HFFc6 (cell line): ENCODE measurements at places on chromosomes 12 and 14.
A peak's percentile ranks its signal among the peaks of the same experiment; 100 is the strongest.

DNA sequence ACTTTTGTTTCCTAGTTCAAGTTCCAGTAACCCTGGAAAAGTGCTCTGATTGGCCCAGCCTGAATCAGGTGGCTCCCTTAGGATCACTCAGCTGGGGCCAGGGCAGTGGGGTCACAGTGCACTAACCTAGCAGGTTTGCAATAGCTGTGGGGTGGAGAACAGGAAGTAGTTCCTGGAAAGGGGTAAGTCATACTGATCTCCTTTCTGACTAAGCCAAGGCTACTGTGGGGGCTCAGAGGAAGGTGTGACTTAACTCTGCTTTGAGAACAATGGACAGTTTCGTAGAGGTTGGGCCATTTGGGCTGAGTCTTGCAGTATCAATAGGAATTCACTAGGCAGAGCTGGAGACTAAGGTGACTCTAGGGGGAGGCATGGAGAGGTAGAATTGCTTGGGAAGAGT, 89.4 kb downstream of the KIF26A start:
- no peak overlapping the region for H3K4me3 ChIP-seq
- H3K36me3 ChIP-seq: no peaks in the 10 kb centered on the region
- no peaks in the 10 kb centered on the region for H3K4me1 ChIP-seq
- DNase-seq: no peak
- H3K27me3 ChIP-seq: peaks cover 3% of the 10 kb centered on the region; the same call in 1 of the 2 replicates

DNA sequence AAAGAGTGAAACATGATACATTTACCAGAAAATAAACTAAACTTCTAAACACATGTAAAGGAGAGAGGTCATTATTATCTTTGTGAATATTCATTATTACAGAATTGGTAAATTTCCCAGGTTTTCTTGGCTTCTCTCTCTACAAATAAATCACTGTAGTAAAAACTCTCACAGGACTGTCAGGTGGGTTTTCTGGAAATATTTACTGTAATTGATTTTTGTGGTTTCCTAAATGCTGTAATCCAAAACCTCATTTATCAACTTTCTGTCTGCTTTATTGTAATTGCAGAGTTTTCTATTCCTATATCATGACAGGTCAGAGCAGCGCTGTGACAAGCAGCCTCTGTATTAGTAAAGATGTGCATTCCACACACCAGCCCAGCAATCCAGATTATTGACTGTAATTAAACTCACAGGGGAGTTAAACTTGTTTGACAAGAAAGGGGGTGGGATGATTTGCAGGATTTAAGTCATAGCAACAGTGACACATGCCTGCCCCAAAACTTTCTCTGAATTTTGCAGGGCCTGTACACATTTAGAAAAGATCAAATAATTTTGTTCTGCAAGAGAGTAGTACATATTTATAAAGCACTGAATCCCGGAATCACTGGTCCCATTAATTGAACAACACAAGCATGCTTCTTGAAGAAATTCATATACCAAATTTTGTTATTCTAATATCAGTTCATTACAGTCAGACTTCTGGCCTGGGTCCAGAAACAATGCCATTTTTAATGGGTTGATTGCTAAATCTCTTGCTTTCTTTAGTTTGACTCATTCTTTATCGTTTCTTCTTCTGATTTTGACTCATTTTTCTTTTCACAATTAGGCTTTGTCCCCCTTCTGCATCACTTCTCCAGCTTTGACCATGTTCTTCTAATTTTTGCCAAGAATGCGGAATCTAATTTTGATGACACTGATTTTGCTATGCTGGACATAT, 42.2 kb downstream of the PTPRO start:
- no peak overlapping the region for H3K27ac ChIP-seq
- no peaks in the 10 kb centered on the region for H3K36me3 ChIP-seq
- H3K4me1 ChIP-seq: no peaks in the 10 kb centered on the region
- no peak for DNase-seq

DNA sequence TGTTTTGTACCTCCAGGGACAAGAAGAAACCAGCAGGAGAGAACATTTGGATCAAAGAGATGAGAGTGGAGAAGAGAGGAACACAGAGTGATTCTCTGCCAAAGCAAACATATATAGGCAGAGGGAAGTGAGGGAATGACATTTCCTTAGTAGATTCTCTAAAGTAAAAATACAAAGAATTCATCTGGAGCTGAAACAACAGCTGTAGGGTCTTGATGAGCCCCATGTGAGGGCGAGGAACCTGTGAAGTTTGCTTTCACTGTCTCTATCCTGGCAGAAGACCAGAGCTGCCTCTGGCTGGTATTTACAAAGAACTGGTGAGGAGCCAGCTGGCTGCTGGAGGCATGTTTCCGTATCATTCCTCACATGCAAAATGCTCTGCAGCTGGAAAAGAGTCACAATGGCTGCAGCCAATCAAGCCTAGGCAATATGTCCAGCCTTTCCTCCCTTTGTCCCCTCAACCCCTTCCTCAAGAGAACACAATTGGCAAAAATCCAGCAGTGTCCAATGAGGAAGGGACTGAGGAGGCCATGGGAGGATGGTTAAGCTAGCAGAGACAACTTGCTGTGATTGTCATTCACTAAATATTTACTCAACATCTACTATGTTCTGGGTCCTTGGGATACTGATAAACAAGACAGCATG, 122.5 kb downstream of the PHLDA1 start:
- no peak overlapping the region for H3K27ac ChIP-seq
- no peaks in the 10 kb centered on the region for H3K36me3 ChIP-seq
- no peak overlapping the region for H3K4me3 ChIP-seq
- peaks cover 14% of the 10 kb centered on the region for H3K4me1 ChIP-seq
- DNase-seq: peak; percentile 30
- peaks cover 2% of the 10 kb centered on the region; the same call in 1 of the 2 replicates for H3K27me3 ChIP-seq

DNA sequence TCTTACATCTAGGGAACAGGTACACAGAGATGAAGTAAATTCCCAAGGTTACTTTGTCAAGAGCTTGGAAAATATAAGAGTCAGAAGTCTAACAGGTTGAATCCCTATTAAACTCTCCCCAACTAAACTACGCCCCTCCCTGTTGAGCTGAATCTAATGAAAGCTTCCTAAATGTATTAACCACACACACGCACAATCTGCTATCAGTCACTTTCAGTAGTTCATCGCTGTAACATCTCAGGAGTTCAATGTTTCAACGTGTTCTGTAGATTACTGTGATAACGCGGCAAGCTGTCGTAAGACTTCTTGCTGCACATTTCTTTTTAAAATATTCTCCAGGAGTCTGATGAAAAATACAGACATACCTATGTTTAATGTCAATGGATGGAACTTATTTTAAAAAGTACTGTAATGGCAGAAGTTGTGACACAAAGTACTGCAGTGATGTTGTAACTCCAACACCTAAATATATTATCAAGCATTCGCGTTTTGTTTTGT, 612 bp upstream of the SLC25A3 start:
- peaks cover 21% of the 10 kb centered on the region for H3K36me3 ChIP-seq
- peaks cover 26% of the 10 kb centered on the region for H3K4me1 ChIP-seq
- peak overlapping the region; percentile 98 for H3K27ac ChIP-seq
- H3K4me3 ChIP-seq: peak overlapping the region; percentile 94
- DNase-seq: no peak
- H3K27me3 ChIP-seq: peaks cover 7% of the 10 kb centered on the region

- no peaks in the 10 kb centered on the region for H3K36me3 ChIP-seq
- H3K4me1 ChIP-seq: peaks cover 33% of the 10 kb centered on the region
- no peak for DNase-seq
- H3K4me3 ChIP-seq: no peak overlapping the region
- H3K27ac ChIP-seq: no peak overlapping the region
Measured at GRCh38 chr12:103881261-103881660, 40.2 kb upstream of the NT5DC3 start.

GRCh38 chr12:105418821-105419291, 88.4 kb downstream of the C12orf75 start:
- peaks cover 20% of the 10 kb centered on the region for H3K36me3 ChIP-seq
- peak overlapping the region; percentile 86 for H3K27ac ChIP-seq
- H3K4me3 ChIP-seq: peak overlapping the region; percentile 59
- H3K27me3 ChIP-seq: no peaks in the 10 kb centered on the region
- peak; percentile 58 for DNase-seq
- H3K4me1 ChIP-seq: peaks cover 75% of the 10 kb centered on the region

- no peaks in the 10 kb centered on the region; the same call in 1 of the 2 replicates for H3K27me3 ChIP-seq
- DNase-seq: no peak
- no peak overlapping the region for H3K4me3 ChIP-seq
- no peaks in the 10 kb centered on the region for H3K36me3 ChIP-seq
- H3K4me1 ChIP-seq: no peaks in the 10 kb centered on the region
Measured at GRCh38 chr14:84959851-84960520, 570.0 kb upstream of the FLRT2 start.

DNA sequence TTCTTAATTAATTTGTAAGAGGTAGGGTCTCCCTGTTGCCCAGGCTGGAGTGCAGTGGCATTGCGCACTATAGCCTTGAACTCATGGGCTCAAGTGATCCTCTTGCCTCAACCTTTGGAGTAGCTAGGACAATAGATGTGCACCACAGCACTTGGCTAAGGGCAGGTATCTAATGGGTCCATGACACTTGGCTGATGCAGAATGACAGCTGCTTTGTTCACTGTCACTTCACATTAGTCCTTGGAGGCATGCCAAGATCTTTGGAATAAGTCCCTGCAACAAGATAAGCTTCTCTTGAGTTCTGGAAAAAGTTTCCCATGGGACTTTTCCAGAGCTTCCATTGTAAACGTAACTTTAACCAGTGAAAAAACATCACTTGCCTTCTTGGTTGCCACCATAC, 23.4 kb downstream of the COQ6 start:
- H3K27ac ChIP-seq: no peak overlapping the region
- no peak for DNase-seq
- H3K36me3 ChIP-seq: peaks cover 9% of the 10 kb centered on the region; the same call in 1 of the 2 replicates
- H3K27me3 ChIP-seq: no peaks in the 10 kb centered on the region; the same call in 1 of the 2 replicates
- H3K4me1 ChIP-seq: peaks cover 12% of the 10 kb centered on the region

DNA sequence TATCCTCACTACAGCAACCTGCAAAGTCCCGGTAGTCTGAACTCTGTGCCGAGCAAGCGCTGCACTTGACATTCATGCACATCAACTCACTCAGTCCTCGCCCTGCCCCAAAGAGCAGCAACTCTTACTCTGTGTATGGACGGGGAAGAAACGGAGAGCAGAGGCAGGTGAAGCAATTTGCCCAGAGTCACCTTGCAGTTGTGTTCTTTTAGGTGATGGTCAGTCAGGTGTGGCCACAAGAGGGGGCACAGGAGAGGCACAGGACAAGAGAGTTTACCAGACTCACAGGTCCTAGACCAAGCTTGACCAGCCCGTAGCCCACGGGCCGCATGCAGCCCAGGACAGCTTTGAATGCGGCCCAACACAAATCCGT, 39.1 kb downstream of the TSPAN11 start:
- DNase-seq: no peak
- no peak overlapping the region for H3K27ac ChIP-seq
- H3K4me3 ChIP-seq: no peak overlapping the region
- H3K27me3 ChIP-seq: peaks cover 34% of the 10 kb centered on the region

DNA sequence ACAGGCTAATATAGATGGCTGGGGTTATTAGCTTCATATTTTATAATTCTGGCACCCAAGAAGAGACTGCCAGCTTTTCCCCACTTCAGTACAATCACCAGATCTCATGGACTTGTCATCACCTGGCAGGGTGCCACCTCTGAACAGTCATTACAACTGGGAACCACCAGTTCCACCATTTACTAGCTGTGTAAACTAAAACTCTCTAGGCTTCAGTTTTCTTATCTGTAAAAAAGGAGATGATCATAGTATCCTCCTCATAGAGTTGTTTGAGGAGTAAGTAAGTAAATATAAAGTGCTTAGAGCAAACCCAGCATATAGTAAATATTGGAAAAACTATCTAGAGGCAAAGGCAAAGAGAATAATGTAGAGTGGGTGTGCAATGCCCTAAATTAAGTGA, 19.3 kb downstream of the CPNE8 start:
- H3K27me3 ChIP-seq: peaks cover 2% of the 10 kb centered on the region; the same call in 1 of the 2 replicates
- no peaks in the 10 kb centered on the region for H3K4me1 ChIP-seq

GRCh38 chr14:71430678-71431376, 501.4 kb upstream of the RGS6 start:
- H3K27me3 ChIP-seq: peaks cover 2% of the 10 kb centered on the region; the same call in 1 of the 2 replicates
- no peak for DNase-seq
- H3K4me1 ChIP-seq: peaks cover 13% of the 10 kb centered on the region
- peaks cover 40% of the 10 kb centered on the region for H3K36me3 ChIP-seq
- H3K27ac ChIP-seq: no peak overlapping the region

- peaks cover 8% of the 10 kb centered on the region for H3K36me3 ChIP-seq
- no peak for DNase-seq
Measured at GRCh38 chr14:96067985-96068930, 29.1 kb downstream of the C14orf132 start.

DNA sequence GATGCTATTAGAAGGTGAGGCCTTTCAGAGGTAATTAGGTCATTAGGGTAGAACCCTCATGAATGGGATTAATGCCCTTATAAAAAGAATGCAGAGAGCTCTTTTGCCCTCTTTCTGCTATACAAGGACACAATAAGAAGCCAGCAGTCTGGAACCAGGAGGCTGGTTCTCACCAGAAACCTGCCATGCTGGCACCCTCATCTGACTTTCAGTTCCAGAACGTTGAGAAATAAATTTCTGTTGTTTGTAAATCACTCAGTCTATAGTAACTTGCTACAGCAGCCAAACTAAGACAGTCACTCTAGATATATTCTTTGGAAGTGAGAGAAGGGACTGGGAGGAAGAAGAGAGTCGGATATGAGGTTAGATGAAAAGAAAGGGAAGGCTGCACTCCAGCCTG, 125.0 kb upstream of the MYF6 start:
- no peak for DNase-seq
- H3K27me3 ChIP-seq: no peaks in the 10 kb centered on the region; the same call in none of the 2 replicates
- H3K27ac ChIP-seq: peak overlapping the region; percentile 86
- peaks cover 62% of the 10 kb centered on the region for H3K4me1 ChIP-seq
- H3K36me3 ChIP-seq: peaks cover 46% of the 10 kb centered on the region
- no peak overlapping the region for H3K4me3 ChIP-seq

- DNase-seq: no peak
- H3K36me3 ChIP-seq: no peaks in the 10 kb centered on the region
- H3K27me3 ChIP-seq: no peaks in the 10 kb centered on the region
- no peaks in the 10 kb centered on the region for H3K4me1 ChIP-seq
- H3K4me3 ChIP-seq: no peak overlapping the region
- no peak overlapping the region for H3K27ac ChIP-seq
Measured at GRCh38 chr14:91032248-91032647, 28.2 kb downstream of the RPS6KA5 start.

- H3K4me3 ChIP-seq: no peak overlapping the region
- DNase-seq: no peak
- peaks cover 35% of the 10 kb centered on the region for H3K4me1 ChIP-seq
Measured at GRCh38 chr12:75631831-75632230, 120.4 kb upstream of the KRR1 start.

GRCh38 chr12:18895946-18896345, 158.0 kb downstream of the CAPZA3 start:
- no peaks in the 10 kb centered on the region; the same call in none of the 2 replicates for H3K27me3 ChIP-seq
- H3K27ac ChIP-seq: no peak overlapping the region
- peaks cover 12% of the 10 kb centered on the region for H3K4me1 ChIP-seq
- no peak for DNase-seq
- H3K4me3 ChIP-seq: no peak overlapping the region
